ENCODE measurements at places on chromosomes 13 and 19. TPM values are rescaled to one million over a fixed set of nuclear protein-coding genes. Genes with fewer than 3 reads are reported as not detected.

DNA sequence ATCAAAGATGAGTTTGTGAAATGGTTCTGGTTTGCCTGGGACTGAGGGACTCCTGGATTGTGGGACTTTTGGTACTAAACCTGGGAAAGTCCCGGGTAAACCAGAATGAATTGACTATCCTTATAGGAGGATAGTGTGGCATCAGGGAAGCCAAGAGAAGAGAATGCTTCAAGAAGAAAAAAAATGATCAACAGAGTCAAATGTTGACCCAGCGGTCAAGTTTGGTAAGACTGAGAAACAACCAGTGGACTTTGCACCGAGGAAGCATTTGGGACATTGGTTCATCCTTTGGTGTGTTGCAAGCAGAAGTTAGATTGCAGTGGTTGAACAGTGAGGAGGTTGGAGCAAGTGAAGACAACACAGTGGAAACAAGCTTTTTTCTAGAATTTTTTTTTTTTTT, 33.5 kb downstream of the CLEC17A start:
- no peak overlapping the region for H3K4me3 ChIP-seq
- no peaks in the 10 kb centered on the region for H3K4me1 ChIP-seq
- H3K27me3 ChIP-seq, result no peaks in the 10 kb centered on the region
- no peak for DNase-seq
- H3K36me3 ChIP-seq, result no peaks in the 10 kb centered on the region

DNA sequence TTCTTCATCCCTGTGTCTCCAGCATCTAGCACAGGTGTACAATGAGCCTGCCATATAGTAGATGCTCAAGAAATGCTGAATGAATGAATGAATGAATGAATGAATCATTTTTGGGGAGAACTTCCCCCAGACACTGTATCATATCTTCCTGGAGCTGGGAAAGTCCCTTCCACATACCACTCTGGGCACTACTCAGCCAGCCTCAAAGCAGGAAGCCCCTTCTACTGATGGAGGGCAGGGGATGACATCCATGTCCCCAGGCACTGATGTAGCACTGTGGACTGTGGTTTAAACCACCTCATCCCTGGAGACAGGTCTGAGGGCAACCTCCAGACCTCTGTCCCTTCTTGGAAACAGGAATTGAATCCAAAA, 4.8 kb downstream of the GNA15 start:
- H3K27me3 ChIP-seq, result no peaks in the 10 kb centered on the region
- DNase-seq, result no peak
- H3K27ac ChIP-seq, result no peak overlapping the region
- no peak overlapping the region for H3K4me3 ChIP-seq
- H3K36me3 ChIP-seq, result no peaks in the 10 kb centered on the region

Gene SULT2A1
- not detected for total RNA-seq

- peaks cover 24% of the 10 kb centered on the region for H3K36me3 ChIP-seq
- H3K27me3 ChIP-seq, result no peaks in the 10 kb centered on the region
- peak overlapping the region; percentile 78 for H3K4me3 ChIP-seq
- peaks cover 43% of the 10 kb centered on the region for H3K4me1 ChIP-seq
- no peak for DNase-seq
- peak overlapping the region; percentile 74 for H3K27ac ChIP-seq
Measured at GRCh38 chr13:44576351-44577235, 463 bp upstream of the TSC22D1 start.

DNA sequence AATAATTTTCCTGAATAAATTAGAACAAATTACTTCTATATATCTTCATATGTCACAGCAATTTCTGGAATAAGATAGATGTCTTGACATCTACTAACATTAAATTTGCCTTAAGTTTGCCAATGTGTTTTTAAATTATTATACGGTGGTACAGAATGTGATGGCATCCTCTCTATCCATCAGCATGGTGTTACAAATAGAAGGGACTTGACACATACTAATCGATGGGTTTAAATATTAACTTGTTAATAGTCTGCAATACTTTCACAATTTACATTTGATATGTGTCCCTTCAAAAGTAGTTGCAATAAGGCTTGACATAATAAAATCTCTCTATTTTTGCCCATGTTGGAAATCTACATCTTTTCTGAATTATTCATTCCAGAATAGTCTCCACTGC, 65.1 kb upstream of the PRR20A start:
- H3K36me3 ChIP-seq, result no peaks in the 10 kb centered on the region
- H3K4me1 ChIP-seq, result no peaks in the 10 kb centered on the region
- H3K27me3 ChIP-seq, result no peaks in the 10 kb centered on the region
- H3K27ac ChIP-seq, result no peak overlapping the region
